ENCODE measurements at places on chromosomes 2 and 18.

DNA sequence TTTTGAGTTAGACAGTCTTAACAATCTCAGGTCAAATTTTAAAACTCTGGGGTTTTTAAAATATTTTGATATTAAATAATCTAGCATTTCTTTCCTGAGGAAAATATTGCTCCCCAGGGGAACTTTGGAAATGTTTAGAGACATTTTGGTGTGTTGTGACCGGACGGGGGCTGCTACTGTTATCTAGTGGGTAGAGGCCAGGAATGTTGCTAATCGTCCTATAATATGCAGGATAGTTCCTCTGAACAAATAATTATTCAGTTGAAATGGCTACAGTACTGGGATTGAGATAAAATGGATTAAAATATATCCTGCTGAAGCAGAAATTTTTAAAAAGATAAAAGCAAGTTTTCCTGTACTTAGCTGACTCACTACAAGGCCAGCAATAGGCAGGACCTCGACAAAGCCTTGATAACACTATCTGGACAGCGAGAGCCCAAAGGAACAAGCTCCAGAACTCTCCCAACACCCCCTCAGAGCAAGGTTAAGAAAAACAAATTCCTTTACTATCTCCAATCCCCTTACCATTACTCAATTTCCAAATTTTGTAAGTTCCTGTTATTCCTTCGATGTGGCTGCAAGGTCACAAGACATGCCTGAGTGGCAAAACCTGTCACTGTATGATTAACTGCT, 1407.4 kb downstream of the SUCLG1 start:
- DNase-seq = no peak

- no peak for DNase-seq
These were observed 43.1 kb upstream of the ATP8B1 start for GRCh38 chr18:57846258-57846657.

- DNase-seq = no peak
These were observed 37.6 kb downstream of the ZNF516 start for GRCh38 chr18:76457475-76457874.

GRCh38 chr18:40124107-40124506, 1830.9 kb upstream of the PIK3C3 start:
- DNase-seq = no peak

GRCh38 chr2:208985644-208986043, 438.2 kb upstream of the MAP2 start:
- peak; percentile 33 for DNase-seq

DNA sequence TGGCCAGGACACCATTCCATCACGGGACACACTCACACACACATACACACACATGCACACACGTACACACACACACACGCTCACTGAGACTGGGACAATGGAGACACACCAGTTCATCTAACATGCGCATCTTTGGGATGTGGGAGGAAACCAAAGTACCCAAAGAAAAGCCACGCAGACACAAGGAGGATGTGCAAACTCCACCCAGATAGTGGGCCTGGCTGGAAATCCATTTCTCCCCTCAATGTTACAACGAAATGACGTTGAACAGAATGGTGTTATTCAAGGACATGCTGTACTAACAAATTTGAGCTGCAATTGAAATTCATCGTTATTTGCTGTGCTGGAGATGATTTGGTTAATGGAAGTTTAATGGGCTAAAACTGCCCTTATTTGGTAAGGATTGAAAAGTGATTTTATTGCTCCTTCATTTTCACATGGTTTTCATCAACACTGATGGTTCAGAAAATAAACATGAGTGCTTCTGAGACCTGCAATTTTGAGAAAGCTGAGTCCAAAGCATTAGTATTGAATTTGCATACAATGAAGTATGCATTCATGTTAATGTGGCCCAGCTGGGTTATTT, 110.0 kb downstream of the KCNE4 start:
- DNase-seq = no peak
